Natural killer cell treated with Interleukin-12 subunit alpha and Interleukin-12 subunit beta and Interleukin-15 and Interleukin-18, amount 100 ng/mL, for 72 hours (primary cell): ENCODE measurements at places on chromosomes 1 and 21. TPM values are rescaled to one million over a fixed set of nuclear protein-coding genes. Genes with fewer than 3 reads are reported as not detected.

FBLIM1 gene
- not detected for total RNA-seq

DNA sequence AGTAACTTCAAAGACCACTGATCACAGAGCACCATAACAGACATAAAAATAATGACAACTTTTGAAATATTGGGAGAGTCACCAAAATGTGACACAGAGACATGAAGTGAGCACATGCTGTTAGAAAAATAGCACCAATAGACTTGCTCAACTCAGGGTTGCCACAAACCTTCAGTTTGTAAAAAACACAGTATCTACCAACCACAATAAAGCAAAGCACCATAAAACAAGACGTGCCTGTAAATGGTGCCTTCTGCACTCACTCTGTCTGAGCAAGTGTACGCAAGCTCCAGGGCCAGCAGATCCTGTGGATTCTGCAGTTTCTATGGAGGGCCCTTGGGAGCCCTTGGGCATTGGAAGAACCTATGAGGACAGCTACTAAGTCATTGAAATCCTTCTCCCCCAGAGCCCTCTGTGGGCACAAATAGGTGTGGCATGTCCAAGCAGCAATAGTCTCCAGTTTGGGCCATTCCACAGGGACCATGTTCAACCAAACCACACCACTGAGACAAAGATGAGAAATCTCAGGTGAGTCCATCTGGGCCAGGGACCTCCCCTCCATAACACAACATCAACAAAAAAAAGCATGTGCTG, 116.9 kb upstream of the RAB4A start:
- no peak for DNase-seq

- DNase-seq, result no peak
Measured at GRCh38 chr1:67689267-67690017, 4.4 kb downstream of the GADD45A start.

- no peak for DNase-seq
Measured at GRCh38 chr1:246164764-246165163, 342.3 kb downstream of the SMYD3 start.

IGSF21 gene
- not detected for total RNA-seq

DNA sequence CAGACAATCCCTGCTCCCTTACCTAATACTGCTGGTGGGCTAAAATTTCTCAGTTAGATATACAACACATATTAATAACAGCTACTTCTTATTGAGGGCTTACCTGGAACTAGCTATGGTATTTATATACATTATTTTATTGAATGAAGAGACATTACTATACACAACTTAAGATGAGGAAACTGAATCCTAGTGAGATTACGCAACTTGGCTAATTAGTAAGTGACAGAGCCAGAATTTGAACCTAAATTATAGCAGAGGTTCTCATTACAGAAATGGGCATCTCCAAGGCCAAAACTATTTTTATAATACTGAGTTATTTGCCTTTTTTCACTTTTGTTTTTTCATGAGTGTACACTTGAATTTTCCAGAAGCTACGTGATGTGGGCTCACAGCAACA, 44.5 kb upstream of the SMYD2 start:
- no peak for DNase-seq

GRCh38 chr1:119631433-119632102, 16.5 kb downstream of the ZNF697 start:
- no peak for DNase-seq

LY9 gene
- total RNA-seq, result 1.2 TPM

GRCh38 chr1:117069220-117069844, 9.2 kb downstream of the TTF2 start:
- no peak for DNase-seq

- DNase-seq, result no peak
Measured at GRCh38 chr1:243924188-243924587, 74.1 kb upstream of the AKT3 start.

WASF2 gene
- total RNA-seq, result 97.7 TPM

GRCh38 chr1:55448261-55448660, 233.1 kb upstream of the USP24 start:
- DNase-seq, result no peak

- DNase-seq, result no peak
Measured at GRCh38 chr1:187122566-187122965, 293.8 kb downstream of the PLA2G4A start.

DNA sequence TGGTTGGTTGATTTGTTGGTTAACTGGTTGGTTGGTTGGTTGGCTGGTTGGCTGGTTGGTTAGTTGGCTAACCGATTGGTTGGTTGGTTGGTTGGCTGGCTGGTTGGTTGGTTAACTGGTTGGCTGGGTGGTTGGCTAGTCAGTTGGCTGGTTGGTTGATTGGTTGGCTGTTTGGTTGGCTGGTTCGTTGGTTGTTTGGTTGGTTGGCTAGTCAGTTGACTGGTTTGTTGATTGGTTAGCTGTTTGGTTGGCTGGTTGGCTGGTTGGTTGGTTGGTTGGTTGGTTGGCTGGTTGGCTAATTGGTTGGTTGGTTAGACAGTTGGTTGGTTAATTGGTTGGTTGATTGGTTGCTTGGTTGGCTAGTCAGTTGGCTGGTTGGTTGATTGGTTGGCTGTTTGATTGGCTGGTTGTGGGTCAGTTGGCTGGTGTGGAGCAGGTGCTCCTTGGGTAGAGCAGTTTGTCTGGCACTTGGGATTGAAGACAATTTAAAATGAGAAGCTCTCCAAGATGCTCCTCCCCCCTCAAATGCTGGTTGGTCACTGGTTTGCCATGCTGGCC, 6.9 kb downstream of the RSPH1 start:
- DNase-seq, result no peak

GRCh38 chr1:234638832-234639799, 29.1 kb upstream of the IRF2BP2 start:
- DNase-seq, result no peak

- peak; percentile 80 for DNase-seq
Measured at GRCh38 chr1:15323351-15323988, 76.4 kb downstream of the FHAD1 start.

PLEKHN1 gene
- total RNA-seq, result 1.4 TPM

DNA sequence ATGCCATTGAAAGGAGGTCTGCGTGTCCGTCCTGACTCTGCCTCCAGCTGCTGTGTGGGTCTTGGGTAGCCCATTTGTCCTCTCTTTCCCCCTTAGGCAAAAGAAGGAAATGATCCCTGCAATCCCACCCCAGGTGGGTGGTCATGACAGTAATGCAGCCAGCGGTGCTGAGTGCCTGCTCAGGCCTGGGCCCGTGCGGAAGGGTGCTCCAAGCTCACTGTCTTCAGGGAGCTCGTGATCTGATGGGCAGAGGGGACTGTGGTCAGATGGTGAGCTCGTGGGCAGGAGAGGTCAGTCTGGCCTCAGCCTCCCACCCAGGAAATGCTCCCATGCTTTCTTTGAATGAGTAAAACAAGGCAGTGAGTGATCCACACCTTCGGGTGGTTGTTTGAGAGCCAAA, 35.3 kb upstream of the TTC4 start:
- DNase-seq, result no peak

GRCh38 chr1:240073097-240073496, 18.6 kb upstream of the FMN2 start:
- no peak for DNase-seq

GRCh38 chr1:41435570-41436178, 48.8 kb downstream of the EDN2 start:
- DNase-seq, result no peak

PALMD gene
- total RNA-seq, result not detected

- no peak for DNase-seq
Measured at GRCh38 chr1:196180847-196181593, 427.2 kb downstream of the KCNT2 start.

- DNase-seq, result no peak
Measured at GRCh38 chr1:26005434-26006105, 7.7 kb upstream of the PAFAH2 start.

DNA sequence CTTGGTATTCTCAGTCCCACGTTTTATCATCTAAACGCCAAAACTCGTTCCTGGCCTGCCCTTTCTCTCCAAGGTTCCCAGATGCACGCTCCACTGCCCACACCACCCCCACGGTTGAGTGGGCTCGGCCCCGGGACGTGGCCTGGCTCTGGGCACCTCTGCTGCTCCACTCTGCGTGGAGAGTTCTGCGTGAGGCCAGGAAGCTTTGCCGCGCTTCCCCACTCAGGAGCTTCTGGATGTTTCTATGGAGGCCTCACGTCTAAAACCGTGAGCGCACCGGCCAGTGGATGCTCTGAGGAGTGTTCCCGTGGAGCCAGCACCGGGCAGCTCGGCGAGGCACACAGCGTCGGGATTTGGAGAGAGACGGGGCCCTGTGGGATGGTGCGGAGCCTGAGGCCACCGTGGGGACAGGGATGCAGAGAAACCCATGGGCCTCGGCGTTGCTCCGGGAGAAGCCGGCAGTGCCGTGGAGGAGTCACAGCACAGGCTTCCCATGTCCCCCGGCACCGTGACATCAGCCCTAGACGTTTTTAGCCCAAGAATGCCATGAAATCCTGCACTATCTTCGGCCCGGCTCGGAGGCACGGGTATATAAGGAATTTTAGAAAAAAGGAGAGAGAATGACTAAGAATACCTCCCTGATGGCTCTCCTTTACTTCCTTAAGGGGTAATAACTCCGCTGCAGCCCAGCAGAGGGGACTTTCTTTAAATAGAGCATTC, 125.9 kb downstream of the PRDM16 start:
- no peak for DNase-seq

RNF186 gene
- total RNA-seq, result not detected

NTRK1 gene
- total RNA-seq, result 1.4 TPM

GRCh38 chr1:112794654-112795239, 79.6 kb upstream of the PPM1J start:
- DNase-seq, result peak; percentile 61
